ELF-1 (cell line): ENCODE measurements at places on chromosomes 2 and 18.
A peak's percentile ranks its signal among the peaks of the same experiment; 100 is the strongest.

- peak; percentile 62 for DNase-seq
These were observed 101.4 kb downstream of the MYO5B start for GRCh38 chr18:50093366-50094064.

- DNase-seq: no peak
These were observed 1.1 kb downstream of the ROCK2 start for GRCh38 chr2:11343368-11343649.

- peak; percentile 87 for DNase-seq
These were observed 176.8 kb upstream of the CELF4 start for GRCh38 chr18:37742436-37742835.

GRCh38 chr2:19362094-19362754 lies 3.8 kb upstream of the OSR1 start:
- DNase-seq: no peak

DNA sequence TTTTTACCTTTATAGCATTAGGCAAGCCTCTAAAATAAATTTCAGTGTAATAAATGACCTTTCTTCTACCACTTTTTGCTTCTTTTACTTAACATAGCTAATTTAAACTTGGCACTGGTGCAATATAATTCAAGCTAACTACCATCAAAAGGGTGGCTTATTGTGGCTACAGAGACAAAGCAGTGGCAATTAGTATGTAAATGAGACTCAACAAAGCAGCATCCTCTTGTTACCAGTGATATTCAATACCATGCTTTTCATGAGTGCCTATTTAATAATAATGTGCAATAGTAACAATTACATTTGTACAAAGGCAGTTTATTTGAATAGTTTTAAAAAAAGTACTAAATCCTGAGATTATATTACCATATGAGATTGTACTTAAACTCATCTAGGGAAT lies 93.4 kb downstream of the SOS1 start:
- DNase-seq: no peak

DNA sequence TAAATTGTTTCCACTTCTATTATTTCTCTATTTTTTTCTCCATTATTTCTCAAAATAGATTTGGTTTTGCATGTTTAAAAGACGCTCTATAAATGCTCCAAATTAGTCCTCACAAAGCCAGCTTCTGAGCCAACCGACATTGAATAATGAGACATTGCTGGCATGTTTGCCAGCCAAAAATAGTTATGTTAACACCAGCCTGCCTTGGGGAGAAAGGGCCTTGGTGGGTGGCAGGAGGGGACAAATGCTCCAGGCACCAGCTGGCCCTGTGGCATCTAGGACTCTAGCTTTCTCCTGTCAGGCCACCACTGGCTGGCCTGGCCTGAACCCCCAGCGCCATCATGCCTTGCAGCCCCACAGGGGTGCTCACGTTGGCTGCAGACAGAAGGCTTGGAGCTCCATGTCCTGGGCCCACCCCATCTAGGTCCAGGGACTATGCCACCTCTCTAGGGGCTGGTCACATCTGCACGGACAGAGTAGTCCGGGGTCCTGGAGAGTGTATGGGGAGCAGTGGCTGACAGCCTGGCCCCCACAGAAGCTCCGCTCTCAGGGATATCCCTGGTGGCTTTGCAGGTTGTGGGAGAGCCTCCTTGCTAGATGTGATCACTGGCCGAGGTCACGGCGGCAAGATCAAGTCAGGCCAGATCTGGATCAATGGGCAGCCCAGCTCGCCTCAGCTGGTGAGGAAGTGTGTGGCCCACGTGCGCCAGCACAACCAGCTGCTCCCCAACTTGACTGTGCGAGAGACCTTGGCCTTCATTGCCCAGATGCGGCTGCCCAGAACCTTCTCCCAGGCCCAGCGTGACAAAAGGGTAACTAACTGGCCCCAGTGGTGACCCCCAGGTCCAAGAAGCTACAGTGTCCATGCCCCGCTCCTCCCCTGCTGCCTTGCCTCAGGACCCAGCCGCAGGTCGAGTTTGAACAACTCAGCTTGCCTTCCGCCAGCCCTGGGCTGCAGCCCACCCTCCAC lies 12.5 kb downstream of the ABCG8 start:
- no peak for DNase-seq

- DNase-seq: peak; percentile 23
These were observed 81.9 kb downstream of the MEP1B start for GRCh38 chr18:32271672-32272208.

- no peak for DNase-seq
These were observed 290.4 kb upstream of the TNP1 start for GRCh38 chr2:217150236-217150635.

GRCh38 chr2:190666895-190667294 lies 18.0 kb downstream of the NAB1 start:
- no peak for DNase-seq

DNA sequence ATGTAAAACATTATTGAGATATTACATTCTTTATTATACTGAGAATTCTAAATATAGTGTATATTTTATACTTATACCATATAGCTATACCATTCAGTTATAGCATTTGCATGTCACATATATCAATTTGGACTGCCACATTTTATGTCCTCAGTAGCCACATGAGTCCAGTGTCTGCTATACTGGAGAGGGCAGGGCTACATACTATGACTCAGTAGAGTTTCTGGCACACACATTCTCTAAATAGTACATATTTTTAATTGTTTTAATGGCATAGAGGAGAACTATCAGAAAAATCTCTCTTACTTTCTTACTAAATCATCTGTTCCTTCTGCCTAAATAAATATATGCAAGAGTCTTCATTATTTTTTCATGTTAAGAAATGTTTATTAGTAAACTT lies 55.4 kb upstream of the COL5A2 start:
- no peak for DNase-seq

DNA sequence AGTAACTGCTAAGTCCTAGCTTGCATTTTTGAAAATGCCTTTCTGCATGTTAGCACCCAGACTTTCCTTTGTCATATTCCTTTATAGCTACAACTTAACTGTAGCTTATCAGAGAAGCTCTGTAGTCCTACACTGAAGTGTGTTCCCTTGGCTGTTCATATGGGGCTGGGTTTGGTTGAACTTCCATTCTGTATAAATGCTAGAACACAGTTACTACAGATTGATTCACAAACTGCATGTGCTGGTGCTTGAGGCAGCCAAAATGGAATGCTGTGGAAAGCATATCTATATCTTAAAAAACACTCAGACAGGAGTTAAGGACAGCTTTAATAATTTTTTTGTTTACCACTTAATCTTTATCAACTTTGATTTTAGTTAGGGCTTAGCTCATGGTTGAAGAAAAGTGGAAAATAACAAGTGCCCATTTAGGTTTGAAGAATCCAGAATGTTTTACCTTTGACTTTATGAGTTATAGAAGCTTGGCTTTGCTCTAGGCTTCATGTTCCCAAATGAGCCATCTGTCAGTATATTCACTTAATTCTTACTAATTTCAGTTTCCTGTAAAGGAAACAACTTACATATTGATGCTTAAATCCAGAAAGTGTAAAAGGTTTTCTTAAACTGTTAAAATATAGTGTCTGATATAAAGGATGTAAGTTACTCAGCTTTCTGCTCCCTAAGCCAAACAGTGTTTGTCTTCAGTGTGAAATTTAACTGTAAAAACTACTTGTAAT lies 148.9 kb downstream of the AGPS start:
- DNase-seq: no peak

DNA sequence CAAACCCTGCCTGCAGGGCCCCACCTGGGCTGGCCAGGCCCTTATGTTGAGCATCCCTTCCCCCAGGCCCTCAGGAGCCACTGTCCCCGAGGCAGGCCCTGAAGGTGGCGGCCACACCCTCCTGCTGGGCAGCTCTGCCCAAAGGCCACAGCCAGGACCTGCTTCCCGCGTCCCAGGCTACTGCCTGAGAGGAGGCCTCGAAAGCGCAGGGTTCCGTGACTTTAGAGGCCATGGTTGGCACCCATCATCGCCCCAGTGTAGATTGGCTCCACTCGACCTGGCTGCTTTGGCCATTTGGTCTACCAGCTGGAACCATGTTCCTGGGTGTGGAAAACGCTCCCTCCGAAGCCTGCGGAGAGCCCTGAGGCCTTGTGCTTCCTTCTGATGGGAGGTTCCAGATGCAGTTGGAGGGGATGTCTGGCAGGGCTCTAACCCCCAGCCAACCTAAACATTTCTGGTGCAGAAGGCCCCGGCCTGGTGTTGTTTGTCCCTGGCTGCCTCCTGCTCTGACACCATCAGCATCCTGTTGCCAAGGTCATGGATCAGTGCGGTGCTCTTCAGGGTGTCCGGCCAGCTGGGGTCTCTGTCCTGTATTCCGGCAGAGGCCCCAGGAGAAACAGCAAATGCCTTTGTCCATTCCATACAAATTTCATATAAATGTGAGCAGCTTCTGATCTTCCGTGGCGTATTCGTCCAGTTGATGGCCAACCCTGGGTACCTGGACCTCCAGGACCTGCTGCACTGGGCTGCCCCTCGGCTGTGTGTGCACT lies 14.7 kb downstream of the CAPN10 start:
- DNase-seq: no peak

GRCh38 chr2:239106314-239106908 lies 258.5 kb downstream of the TWIST2 start:
- DNase-seq: peak; percentile 64

- DNase-seq: no peak
These were observed 31.1 kb downstream of the DRC1 start for GRCh38 chr2:26432859-26433258.

DNA sequence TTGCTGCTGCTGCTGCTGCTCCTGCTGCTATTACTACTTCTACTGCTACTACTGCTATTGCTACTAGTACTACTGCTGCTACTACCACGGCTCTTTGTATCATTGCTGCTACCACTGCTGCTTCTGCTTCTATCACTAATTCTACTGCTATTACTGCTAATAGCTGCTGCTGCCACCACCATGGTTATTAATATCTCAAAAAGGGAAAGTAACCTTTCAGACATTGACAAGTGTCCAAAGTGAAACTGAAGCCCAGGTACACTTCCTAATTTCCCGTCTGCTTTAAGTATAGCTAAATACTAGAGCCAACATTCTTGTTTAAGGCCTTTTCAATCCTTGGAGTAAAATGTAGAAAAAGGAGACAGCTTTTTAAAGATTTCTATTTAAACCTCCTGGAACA lies 45.4 kb upstream of the EHBP1 start:
- no peak for DNase-seq

GRCh38 chr2:27335311-27335710 lies 12.4 kb upstream of the MPV17 start:
- no peak for DNase-seq

GRCh38 chr2:64861452-64862397 lies 127.5 kb upstream of the SLC1A4 start:
- DNase-seq: no peak

- DNase-seq: peak; percentile 49
These were observed 1.2 kb downstream of the SLC4A10 start for GRCh38 chr2:161625314-161625919.

GRCh38 chr2:223993634-223994232 lies 36.5 kb downstream of the MRPL44 start:
- peak; percentile 58 for DNase-seq

DNA sequence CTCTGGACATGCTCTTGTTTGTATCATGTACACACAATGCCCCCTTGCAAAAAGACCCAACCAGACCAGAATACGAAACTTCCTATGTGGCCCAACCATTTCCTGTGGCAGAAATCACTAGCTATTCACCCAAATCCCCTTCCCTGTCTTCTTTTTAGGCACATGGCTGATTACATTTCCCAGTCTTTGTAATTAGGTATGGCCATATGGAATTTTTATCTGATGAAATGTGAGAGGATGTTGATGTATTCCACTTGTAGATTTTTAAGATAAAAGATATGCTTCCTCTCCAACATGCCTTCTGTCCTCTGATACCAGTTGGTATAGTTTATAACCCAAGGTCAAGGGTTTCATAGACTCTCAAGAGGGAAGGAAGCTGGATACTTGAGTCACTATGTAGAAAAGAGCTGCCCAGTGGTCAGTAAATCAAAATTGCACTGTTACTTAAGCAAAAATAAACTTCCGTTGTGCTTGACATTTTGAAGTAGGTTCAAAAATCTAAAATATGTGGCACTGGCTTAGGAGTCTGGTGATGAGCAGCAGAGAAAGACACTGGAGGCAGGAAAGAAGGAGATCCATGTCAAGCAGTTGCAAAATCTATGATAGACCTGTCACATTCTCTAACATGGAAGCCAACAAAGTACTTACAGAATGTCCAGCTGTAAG lies 297.4 kb downstream of the SMAD2 start:
- no peak for DNase-seq

- no peak for DNase-seq
These were observed 32.7 kb upstream of the ZDBF2 start for GRCh38 chr2:206241736-206242135.

- no peak for DNase-seq
These were observed 14.0 kb downstream of the FER1L5 start for GRCh38 chr2:96656540-96656939.
